Right atrium auricular region (tissue), 2 donors: ENCODE measurements at places on chromosomes 13 and 19. TPM values are rescaled to one million over a fixed set of nuclear protein-coding genes. Genes with fewer than 3 reads are reported as not detected.

The SMG9 gene
- total RNA-seq: 11.0 TPM

The LYPD3 gene
- total RNA-seq: not detected

The BCAM gene
- total RNA-seq: 102 TPM

The CEACAM16 gene
- not detected for total RNA-seq

The NALCN gene
- total RNA-seq: 21.1 TPM

The POP4 gene
- 40.8 TPM for total RNA-seq

The C19orf18 gene
- 1.7 TPM for total RNA-seq

The SHANK1 gene
- total RNA-seq: 0.56 TPM

The RPL21 gene
- 949 TPM for total RNA-seq

The DENND1C gene
- total RNA-seq: 0.30 TPM

The DNAJC15 gene
- total RNA-seq: 14.0 TPM

The KLK14 gene
- 0.35 TPM for total RNA-seq

The ZSCAN1 gene
- total RNA-seq: not detected

The TLE2 gene
- 101 TPM for total RNA-seq

The ADGRE2 gene
- total RNA-seq: 1.6 TPM

The PCDH20 gene
- total RNA-seq: 6.4 TPM

The SULT2B1 gene
- total RNA-seq: not detected

The ZNF724 gene
- 1.4 TPM for total RNA-seq

The LNX2 gene
- 15.2 TPM for total RNA-seq

The FCHO1 gene
- total RNA-seq: 1.3 TPM

The SELENOV gene
- not detected for total RNA-seq

The ZNF99 gene
- total RNA-seq: not detected

The MAP4K1 gene
- total RNA-seq: 0.83 TPM

The PTBP1 gene
- 73.9 TPM for total RNA-seq

The ZFP14 gene
- 1.5 TPM for total RNA-seq

The COL5A3 gene
- total RNA-seq: 6.8 TPM

The CD37 gene
- total RNA-seq: 12.1 TPM

The SULT2A1 gene
- not detected for total RNA-seq

The LHB gene
- total RNA-seq: not detected

The ZNF491 gene
- total RNA-seq: 1.6 TPM

The SYT3 gene
- 0.19 TPM for total RNA-seq

The SLAIN1 gene
- 14.9 TPM for total RNA-seq

The PEAK3 gene
- total RNA-seq: 1.9 TPM

The PRTN3 gene
- total RNA-seq: not detected
